Right forelimb (tissue), 1 donor: ENCODE measurements at places on chromosomes 5 and 9.

GRCh38 chr5:143182106-143182505, 221.4 kb downstream of the NR3C1 start:
- DNase-seq = no peak

DNA sequence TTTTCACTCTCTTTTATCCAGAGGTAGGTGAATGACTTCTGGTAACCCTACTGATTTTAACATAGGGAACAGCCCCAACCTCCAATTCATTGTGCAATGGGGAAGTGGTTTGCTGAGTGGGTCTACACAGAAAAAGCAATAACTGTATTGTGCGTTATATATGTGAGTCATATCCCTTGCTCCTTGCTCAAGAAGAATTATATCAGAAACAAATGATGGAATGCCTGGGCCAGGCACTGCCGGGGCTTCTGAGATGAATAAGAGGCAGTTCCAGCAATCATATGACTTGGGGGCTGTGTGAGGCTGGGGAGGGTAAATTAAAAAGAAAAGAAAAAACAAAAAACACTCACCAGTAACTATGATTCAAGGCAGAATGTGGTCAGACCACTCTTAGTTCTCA, 79.2 kb upstream of the ABCA1 start:
- no peak for DNase-seq

DNA sequence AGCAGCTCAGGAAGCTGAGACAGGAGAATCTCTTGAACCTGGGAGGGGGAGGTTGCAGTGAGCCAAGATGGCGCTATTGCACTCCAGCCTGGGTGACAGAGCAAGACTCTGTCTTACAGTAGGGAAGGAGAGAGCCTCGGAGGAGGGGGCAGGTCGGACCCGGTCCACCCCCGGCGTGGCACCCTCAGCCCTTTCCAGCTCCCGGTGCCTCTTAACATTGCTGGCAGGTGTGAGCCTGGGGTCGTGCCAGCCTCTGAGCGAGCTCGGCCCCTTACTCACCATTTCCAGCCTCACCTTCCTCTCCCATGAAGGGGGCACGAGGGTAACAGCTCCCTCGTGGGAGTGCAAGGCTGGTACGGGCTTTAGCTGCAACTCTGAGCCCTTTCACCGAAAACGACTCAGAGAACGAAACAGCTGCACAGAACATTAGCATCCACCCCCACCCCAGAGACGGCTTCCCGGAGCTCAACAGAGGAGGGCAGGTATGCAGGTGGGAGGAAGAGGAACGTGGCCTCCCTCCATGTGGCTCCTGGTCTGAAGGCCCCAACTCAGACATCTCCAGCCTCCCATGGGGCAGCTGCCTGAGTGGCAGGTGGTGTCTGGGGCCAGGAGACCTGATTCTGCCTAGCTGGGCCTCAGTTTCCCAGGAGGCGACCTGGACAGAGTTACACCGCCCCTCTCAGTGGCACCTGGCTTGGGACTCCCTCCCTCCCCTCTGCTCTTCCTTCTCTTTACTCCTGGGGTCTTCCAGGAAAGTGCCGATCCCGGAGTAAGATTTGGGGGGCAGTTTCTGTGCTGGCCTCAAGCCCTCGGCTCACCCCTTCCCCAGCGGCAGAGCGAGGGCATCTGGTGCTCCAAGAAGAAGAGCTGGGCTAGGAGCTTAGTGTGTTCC, 28.5 kb upstream of the ABO start:
- DNase-seq = no peak

GRCh38 chr9:87800456-87800855, 74.5 kb downstream of the CTSL start:
- DNase-seq = no peak

DNA sequence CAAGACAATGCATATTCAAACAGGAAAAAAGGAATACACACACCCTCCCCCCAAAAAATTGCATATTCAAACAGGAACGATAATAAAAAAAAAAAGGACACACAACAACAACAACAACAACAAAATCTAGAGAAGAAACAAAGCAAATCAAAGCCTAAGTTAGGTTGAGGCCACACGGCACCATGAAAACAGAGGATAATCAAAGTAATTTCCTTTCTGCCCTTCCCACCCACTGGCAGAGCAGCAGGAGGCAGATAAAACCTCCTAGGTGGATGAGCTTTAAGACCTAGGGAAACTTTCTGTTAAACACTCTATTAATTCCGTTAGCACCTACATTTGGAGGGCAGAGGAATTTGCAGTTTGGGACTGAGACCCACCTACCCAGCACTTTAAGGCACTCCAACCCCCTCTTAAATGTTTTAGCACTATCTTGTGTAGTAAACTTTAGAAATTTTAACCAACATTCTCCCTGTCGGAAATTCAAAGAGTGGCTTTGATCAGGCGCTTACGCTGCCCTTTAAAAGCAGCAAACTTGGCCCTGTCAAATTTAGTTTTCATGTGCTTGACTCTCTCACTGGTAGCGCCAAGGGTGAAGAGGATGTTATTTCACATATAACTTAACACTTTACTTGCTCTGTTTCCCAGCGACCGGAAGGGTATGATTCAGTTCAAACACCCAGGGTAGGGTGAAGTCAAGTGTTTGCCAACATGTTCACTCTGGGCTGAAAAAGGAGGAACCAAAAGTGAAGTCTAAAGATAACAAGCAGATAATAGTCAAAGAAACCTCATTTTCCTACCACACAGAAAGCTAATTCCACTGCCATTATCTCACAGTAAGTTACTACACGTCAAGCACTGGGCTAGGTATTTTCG, 9.2 kb downstream of the ENC1 start:
- DNase-seq = no peak

DNA sequence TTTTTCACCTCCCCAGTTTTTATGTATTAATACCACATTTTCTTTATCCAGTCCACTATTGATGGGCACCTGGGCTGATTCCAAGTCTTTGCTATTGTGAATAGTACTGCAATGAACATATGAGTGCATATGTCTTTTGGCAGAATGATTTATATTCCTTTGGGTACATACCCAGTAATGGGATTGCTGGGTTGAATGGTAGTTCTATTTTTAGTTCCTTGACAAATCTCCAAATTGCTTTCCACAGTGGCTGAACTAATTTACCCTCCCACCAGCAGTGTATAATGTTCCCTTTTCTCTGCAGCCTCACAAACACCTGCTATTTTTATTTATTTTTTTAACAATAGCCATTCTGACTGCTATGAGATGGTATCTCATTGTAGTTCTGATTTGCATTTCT, 340.2 kb downstream of the ADAMTS6 start:
- no peak for DNase-seq

- no peak for DNase-seq
These were observed 2.7 kb downstream of the CDC42SE2 start for GRCh38 chr5:131266370-131267060.

DNA sequence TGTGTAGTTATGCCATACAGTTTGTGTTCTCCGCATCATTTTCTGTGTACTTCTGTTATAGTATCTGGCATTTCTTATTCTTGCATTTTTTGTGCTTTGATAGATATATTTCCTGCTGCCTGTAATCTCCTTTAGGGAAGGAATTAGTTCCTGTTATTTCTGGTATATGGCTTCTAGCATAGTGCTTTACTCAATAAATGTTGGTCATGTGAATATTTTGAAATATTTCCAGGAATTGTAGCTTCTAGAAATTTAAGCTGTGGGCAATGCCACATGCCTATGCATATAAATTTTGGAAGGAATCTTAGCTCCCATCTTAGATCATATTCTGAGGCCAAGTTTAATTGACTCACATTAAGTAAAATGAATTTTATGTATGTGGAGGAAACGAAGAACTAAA, 11.5 kb upstream of the PRRC1 start:
- no peak for DNase-seq

DNA sequence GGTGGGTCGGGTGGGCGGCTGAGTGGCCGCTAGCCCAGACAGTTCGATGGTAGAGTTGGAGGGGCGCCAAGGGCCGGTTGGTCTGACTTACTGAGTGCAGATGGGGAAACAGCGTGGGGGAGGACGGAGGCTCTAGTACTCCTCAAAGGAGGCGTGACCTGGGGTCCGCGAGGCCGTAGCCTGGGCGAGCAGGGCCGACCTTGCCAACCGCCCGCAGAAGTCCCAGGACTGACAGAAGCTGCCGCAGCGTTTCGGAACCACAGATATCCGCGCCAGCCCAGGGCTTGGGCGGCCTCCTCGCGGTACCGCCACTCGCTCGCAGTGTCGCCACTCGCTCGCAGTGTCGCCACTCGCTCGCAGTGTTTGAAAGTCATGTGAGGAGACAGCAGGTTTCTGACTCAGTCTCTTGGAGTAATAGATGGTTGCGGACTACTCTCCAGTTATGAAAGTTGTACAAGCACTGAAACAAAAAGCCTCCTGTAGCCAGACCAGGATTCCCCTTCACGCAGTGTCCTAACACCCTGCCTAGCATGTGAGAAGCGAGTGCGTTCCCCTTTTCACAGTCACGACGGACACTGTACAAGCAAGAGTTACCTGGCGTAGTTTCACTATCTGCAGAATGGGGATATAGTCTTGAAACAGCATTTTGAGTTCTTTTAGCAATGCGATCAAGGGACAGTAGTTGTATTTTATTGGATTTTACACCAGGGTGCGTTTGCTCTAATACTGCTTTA, 674 bp downstream of the TMEM38B start:
- DNase-seq = no peak

DNA sequence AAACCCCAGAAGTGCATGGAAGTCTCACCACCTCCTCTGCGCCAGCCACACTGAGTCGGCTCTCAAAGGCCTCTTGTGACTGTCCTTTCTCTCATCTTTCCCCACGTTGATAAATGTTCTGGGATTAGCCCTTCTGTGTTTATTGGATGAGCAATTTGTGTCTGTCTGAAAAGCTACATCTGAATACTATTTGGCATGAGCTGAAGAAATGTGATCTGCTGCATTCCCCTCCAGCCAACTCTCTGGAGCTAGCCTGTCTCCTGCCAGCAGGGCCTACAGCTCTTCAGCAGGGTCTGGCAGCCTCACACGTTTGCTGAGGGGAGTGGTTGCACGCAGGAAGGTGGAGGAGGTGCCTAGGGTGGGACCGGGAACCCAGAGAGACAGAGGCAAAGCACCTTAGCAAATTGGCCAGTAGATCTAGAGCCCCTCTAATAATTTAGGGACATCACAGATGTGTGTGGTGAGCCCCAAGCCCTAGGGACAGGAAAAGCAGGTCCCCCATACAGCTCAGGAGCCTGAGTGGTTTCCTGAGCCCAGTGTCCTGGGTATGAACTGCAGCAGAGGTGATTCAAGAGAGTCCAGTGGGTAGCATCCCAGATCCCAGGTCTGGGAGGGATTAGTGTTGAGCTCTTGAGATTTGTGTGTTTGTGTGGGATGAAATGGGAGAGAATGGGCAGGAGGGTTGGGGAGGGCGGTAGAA, 20.5 kb upstream of the B4GALT1 start:
- peak; percentile 74 for DNase-seq

GRCh38 chr9:34997379-34997781, 7.8 kb downstream of the DNAJB5 start:
- no peak for DNase-seq

DNA sequence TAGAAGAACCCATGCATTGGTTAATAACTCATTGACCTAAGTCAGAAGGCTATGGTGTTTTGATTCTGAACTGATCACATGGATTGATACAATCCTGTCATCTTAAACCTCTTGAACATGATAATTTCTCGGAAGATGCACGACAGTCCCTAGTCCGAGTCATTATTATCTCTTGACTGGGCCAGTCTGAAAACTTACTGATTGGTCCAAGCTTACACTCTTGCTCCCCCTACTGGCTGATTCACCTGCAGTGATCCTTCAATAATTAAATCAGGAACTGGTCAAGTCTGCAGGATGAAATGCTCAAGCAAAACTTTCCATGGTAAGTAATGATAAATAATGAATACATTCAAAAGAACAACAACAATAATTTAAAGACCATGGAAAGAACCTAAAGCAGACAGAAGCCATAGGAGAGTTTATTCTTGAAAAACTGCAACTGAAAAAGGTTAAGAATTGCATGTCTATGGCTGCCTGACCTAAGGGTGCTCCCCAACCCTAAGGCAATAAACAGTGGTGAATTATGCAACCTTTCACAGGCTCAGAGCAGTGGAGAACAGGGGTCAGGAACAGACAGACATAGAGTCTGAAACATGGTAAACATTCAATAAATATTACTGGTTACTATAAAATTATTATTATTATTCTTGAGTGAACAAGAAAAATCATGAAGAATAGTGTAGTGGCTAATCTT, 79.3 kb downstream of the BRINP1 start:
- DNase-seq = peak; percentile 42

- peak; percentile 73 for DNase-seq
These were observed 65.4 kb upstream of the ARAP3 start for GRCh38 chr5:141747152-141748141.

DNA sequence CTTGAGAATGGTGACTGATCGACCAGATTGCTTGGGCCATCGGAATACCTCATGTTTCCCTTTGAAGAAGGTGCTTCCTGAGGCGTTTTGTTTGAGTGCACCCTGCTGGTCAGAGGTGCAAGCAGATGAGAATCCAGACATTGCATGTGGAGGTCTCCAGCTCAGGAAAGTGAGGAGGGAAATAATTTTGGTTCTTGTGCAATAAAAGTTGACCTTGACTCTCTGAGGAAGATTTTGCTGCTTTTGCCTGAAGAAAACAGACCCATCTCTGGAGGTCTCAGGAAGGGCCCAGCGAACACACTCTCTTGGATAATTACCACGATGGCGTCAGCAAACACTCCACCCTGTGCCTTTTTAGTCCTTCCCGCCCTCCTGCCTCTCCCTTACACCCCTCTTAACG, 69.7 kb downstream of the GRAMD2B start:
- DNase-seq = no peak

GRCh38 chr5:150309886-150310239, 7.2 kb upstream of the ARSI start:
- no peak for DNase-seq

DNA sequence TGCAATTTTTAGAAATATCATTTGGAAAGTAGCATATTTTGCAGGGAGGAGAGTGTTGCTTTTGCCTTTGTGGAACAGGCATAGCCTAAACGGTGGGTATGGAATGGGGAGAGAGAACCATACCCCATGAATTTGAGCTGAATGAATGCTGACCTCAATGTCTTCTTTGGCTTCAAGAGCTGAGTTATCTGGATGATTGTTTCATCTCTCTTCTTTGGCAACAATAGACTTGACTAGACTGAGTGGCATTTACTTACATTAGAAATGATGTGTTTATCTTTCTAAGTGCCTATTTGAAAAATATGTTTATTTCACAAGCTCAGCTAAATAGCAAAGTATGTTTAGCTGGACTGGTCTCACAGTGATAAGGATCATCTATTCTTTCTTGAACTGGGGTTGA, 42.8 kb downstream of the SPEF2 start:
- DNase-seq = no peak

GRCh38 chr5:54480296-54480695, 24.8 kb downstream of the HSPB3 start:
- DNase-seq = no peak

- DNase-seq = no peak
These were observed 1.5 kb downstream of the BTF3 start for GRCh38 chr5:73499756-73500155.

GRCh38 chr5:174531782-174532191, 192.6 kb upstream of the MSX2 start:
- DNase-seq = no peak

- no peak for DNase-seq
These were observed 182.7 kb downstream of the SMC2 start for GRCh38 chr9:104276709-104277245.
